Fibroblast of villous mesenchyme (primary cell): ENCODE measurements at places on chromosomes 7 and 10. TPM values are rescaled to one million over a fixed set of nuclear protein-coding genes. Genes with fewer than 3 reads are reported as not detected.

DNA sequence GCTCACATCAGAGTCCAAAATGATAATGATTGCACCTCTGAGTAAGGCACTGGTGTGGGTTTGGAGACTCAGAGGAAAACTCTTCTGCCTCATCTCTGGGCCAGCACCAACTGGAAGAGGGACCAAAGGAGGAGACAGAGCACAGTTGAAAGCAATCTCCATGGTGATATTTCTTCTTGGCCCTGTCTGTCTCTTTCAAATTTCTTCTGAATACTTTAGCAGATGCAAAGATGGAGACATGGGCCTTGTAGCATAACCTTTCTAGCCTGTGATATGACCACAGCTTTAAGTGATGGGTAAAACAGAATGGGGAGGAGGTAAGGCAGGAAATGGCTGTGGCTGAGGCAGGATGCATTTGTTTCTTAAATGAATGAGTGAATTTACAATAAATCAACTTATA is 12.2 kb upstream of the GIMAP7 start:
- no peak for DNase-seq

DNA sequence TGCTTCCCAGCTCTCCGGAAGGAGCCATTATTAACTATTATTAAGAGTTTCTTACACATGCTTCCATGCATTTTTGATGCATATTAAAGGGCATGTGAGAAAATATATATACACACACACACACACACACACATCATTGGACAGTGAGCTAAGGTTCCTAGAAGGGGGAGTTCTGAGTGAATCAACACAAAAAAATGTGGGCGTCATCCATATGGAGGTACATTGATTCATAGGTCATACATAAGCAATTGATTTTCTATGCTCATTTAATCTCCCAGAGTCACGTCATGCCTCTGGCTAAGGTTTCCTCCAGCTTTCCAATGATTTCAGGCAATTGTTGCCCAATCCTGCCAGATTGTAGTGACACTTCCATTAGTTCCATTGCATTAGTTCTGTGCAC is 269.4 kb downstream of the DNAJB9 start:
- no peak for DNase-seq

GRCh38 chr10:90047243-90047729 is 345.9 kb downstream of the KIF20B start:
- DNase-seq = no peak

DNA sequence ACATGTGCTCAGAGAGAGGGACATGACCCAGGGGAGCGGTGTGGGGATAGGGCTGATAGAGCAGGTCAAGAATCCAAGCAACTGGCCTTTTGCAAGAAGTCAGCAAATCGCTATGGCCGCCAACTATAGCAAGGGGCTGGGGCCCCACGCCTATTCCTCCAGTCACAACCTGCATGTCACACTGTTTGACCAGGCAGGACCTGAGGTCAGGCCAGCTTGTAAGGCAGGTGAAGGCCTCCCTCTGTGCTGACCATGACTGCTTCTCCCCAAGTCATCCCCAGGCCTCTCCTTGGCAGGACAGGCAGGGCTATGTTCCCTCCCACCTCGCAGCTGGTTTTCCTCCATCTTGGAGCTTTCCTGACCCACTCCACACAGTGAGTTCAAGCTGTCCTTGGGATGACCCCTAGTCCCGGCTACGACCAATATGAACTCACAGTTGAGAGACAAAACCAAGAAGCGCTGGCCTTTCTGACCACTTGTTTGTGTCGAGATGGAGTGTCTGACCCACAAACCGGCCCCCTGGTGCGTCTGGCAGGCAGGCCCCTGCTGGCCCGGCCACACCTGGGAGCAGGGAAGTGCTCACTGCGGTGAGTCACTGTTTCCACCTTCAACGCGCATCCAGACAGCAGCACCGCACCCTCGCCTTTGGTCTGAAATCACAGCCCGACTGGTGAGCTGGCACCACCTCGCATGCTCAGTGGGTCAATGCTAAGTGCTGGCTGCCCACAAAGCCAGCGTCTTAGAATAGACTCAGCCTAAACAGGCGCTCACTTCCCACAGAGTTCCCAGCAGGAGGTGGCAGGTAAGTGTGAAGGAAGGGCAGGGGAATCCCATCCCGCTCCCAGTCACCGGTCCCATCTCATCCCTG is 81.4 kb downstream of the VWA2 start:
- DNase-seq = no peak

Gene TDRD1
- total RNA-seq = 0.43 and 0.64 TPM in 2 replicates

- DNase-seq = no peak
These were observed 181.8 kb upstream of the MBL2 start for GRCh38 chr10:52954407-52954806.
